ENCODE measurements at places on chromosomes 7 and 10.

DNA sequence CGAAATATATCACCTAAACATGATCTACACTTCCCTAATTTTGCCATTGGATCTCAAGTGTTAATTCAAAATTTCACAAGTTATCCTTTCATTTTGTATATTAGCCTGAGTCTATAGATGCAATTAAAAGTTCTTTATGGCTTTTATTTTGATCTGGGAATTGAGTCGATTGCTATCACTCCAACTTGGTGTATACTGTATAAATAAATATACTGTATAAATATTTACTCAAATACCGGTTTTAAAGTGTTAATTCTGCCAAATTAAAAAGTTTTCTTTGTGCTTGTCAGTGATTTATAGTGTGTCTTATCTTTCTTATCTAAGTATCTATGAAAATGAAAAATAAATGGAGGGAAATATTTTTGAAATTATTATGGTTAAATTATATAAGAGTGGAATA is 683.7 kb upstream of the LRRN3 start:
- no peak for DNase-seq

GRCh38 chr7:104272767-104273384 is 55.5 kb upstream of the LHFPL3 start:
- no peak for DNase-seq

- no peak for DNase-seq
Measured at GRCh38 chr7:33874943-33875342, 30.4 kb upstream of the BMPER start.

DNA sequence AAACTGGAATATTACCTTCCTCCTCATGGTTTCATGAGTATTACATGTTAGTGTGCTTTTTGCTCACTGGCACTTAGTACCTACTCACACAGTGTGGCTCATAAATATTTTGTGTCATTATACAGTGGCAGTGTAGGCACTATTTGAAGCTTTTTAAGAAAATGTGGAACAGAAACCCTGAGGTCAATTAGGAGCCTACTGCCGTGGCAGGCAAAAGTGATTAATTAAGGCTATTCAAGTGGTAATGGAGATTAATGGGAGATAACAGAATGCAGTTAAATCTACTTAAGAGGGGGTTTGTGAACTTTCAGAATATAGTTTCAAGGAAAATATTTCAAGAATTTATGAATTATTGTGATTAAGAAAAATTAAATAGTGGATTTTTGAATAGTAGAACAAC is 277.6 kb downstream of the HGF start:
- no peak for DNase-seq

DNA sequence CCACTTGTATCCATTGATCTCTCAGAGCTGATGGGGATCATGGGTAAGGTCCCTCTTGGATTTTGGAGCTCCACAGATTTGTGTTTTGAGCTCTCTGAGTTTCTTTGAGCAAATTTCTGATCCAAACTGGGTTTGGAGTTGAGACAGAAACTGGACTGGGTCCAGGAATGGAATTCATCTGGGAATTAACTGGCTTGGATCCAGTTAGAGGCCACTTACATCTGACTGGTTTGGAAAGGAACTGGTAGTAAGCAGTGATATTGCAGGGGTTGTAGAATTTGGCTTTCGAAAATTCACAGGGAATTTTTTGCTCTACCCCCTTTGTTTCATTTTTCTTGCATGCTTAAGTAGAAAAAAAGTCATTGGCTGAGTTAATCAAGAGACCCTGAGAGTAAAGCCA is 245.6 kb downstream of the SEMA3D start:
- DNase-seq: no peak

DNA sequence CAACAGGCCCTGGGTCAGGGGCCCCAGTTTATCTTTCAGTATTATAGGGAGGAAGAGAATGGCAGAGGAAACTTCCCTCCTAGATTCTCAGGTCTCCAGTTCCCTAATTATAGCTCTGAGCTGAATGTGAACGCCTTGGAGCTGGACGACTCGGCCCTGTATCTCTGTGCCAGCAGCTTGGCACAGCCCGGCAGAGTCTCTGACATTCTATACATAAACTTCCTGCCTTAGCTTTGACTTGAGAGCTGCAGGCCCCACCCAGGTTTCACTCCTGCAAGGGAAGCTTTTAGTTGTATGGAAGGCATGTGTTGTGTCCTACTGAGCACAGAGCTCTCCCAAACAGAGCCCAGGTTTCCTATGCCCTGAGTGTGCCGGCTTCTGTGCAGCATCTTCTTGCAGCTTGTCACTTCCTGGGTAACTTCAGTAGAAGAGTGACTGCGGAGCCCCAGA is 205.6 kb upstream of the PRSS58 start:
- no peak for DNase-seq

DNA sequence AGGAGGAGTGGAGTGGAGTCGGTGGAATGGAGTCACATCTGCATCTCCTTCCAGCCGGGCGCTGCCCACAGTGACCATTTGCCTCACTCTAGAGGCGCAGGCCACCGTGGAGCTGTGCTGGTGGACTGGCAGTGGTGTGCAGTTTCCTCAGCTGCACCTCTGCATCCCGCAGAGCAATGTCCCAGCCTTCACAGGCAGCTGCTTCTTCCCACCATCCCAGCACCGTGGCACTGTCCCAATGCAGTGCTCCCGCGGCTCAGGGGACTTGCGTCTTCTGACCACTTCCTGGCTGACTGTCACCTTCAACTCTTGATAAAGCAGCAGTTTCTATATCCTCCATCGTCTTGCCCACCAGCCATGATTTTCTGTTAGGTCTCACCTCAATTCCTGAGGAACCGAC is 90.3 kb upstream of the SFMBT2 start:
- DNase-seq: no peak

GRCh38 chr7:139720705-139721231 is 57.0 kb downstream of the HIPK2 start:
- DNase-seq: no peak

DNA sequence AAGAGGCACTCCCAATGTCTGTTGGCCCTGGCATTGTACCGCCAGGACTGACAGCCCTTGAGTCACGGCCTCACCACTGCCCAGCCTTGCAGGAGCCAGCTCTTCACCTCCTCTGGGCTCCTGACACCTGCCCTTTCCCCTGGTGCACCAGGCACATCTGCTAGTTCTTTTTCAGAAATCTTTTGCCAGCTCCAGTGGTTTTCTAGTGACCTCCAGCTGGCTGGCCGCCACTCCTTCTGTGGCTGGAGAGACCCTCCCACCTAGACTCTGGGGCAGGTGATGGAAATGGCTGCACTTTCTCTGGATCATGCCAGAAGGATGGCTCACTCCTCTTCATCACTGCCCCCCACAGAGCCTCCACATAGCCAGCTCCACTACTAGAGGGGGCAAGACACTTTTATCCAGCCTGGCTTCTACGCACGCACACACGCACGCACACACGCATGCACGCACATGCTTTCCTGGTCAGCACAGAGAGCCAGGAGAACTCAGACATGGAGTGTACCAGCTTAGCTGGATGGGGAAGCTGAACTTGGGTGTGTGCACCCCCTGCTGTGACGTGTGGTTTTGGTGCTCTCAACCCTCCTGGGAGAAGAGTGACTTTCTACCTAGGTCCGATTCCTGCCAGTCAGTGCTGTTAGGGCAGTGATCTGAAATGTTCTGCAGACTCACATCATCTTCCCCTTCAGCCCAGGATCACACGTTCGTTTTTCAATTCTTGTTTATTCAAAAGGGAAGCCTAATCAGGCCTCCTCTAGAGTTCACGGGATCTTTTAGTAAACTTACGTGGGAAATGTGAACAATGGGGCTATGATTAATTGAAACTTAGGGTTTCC is 222.0 kb downstream of the PRPF18 start:
- no peak for DNase-seq

DNA sequence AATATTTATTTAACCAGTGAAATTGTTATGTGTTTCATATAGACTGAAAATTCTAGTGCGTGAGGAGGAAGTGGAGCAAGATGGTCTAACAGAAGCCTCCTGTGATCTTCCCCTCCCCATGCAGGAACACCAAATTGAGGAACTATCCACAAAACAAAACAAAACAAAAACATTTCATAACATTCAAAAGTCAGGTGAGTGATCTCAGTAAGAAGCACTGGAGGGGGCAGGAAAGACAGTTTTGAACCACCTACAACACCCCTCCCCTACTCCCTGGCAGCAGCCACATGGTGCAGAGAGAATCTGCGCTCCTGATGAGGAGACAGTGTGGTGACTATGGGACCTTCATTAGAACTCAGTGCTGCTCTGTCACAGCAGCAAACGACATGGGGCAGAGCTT is 221.9 kb upstream of the SEMA3C start:
- no peak for DNase-seq

- DNase-seq: peak; percentile 59
Measured at GRCh38 chr7:1176891-1177373, 16.9 kb upstream of the ZFAND2A start.

DNA sequence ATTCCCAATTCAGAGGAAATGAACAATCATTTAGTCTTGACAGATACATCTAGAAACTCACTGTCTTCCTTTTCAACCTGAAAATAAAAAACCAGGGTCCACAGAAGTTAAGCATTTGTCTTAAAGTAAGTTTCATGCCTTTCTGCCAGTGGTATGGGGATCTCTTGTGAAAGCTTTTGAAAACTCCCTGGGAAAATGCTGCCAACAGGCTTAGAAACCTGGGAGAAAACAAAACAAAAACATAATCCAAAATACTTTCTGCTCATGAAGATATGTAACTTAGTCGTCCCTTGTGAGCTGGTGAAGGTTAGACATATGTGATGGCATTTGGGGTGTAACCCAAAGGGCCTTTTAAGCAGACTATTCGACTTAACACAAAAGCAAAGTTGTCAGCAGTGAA is 66.4 kb upstream of the ZNF438 start:
- DNase-seq: no peak

GRCh38 chr10:98994030-98994429 is 241.6 kb downstream of the HPSE2 start:
- DNase-seq: no peak

- no peak for DNase-seq
Measured at GRCh38 chr10:28891058-28891713, 213.9 kb downstream of the BAMBI start.

DNA sequence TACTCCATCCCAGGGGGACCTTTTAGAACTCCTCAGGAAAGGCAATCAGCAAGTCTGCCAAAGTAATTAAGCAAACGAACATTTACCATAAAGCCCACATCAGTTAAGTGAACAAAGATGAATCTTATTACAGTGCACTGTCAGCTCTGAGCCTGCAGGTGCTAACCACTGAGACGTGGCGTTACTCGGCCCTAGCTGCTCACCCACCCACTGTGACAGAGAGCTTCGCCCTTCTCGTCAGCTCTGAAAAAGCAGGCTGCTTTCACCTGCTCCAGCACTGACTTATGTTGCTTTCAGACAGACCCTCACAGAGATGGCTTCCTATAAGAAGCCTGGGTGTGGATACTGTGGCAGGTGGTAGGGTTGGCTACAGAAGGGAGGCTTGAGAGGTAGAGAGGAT is 57.7 kb upstream of the KCNIP2 start:
- DNase-seq: no peak

GRCh38 chr7:109964780-109965179 is 1126.1 kb upstream of the LRRN3 start:
- DNase-seq: no peak

DNA sequence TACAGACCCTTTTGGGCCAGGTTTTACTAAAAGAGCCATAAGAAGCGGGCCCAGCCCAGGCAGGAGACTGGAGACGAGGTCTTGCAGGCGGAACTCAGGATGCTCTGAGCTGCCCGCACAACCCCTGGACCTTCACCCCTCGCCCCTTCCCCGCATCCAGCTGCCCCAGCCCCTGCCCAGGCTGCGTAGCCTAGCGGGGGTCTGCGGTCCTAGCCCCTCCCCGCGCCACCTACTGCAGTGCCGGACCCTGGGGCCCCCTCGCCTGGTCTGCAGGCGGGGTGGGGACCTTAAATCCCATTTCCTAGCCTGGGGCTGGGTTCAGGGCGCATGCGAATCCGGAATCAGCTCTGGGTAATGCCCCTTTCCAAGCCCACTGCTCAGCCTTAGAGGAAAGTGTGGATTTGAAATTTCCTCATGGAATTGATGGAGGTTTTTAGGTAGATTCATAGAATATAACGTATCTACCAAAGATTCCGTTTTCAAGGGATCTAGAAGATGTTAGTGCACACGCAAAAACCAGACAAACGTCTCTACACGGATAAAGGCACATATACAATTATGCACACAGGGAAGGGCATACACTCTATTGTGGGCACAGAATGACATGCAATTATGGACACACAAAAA is 546 bp upstream of the HOXA3 start:
- no peak for DNase-seq

DNA sequence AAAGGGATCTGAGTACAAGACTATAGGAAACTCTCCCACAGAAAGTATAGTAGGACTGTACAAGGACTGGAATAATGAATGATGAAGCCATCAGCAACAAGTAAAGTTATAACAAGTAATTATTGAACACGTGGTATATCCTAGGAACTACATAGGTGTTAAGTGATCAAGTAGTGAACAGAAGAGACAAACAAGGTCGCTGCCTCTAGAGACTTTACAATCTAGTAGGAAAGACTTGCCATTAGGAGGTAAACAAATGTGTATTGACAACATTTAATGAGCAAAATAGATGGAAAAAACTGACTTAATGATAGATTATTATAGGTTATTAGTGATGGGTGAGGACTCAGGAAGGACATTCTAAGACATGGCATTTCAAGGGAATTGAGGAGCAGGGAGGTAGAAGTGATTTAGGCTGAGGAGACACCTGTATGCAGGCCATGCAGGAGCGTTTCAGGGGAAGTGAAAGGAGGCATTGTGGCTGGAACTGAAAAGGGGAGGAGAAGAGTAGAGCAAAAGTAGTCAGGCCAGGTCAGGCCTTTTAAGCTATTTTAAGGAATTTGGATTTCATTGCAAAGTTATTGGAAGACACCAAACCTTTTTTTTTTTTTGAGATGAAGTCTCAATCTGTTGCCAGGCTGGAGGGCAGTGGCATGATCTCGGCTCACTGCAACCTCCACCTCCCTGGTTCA is 8.5 kb upstream of the GLCCI1 start:
- DNase-seq: no peak

DNA sequence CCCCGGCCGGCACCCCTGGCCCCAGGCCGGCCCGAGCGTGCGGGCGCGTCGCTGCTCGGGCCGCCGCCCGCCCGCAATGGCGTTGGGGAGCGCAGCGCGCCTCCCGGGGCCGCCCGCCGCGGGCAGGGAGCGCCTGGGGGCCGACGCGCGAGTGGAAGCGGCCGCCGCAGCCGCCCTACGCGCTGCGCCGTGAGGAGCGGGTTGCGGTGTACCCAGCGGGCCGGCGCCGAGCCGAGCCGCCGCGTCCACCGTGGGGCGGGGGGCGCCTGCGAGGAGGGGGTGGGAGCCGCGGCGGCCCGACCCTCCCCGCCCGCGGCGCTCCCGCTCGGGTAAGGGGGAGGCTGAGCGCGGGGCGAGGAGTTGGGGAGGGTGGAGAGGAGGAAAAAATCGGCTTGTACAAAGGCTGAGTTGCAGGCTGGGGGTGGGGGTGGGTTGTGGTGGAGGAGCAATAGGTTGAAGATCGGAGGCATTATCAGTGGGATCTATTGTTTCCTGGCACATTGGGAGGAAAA is 473 bp downstream of the PPP1R9A start:
- DNase-seq: no peak

DNA sequence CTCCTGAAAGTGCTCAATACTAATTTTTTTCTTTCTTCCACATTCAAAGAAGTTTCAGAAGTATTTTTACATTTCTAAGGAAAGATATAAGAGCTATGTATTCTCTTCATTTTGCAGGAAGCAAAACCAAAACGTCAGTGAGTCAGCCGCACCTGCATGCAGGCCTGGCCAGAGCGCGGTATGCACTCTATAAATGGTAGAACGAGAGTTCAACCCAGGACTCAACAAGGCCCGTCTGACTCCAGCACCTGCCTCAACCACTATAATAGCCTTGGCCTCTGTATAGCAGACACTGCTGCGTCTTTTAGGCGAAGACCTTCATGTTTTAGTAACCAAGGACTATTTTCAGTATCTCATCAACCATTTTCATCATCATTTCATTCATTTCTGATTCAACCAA is 113.2 kb downstream of the KMT2E start:
- DNase-seq: no peak

- DNase-seq: no peak
Measured at GRCh38 chr10:131269776-131270460, 41.6 kb downstream of the TCERG1L start.

Measured in T-cell (primary cell).